ENCODE measurements at places on chromosomes 11 and 22.

DNA sequence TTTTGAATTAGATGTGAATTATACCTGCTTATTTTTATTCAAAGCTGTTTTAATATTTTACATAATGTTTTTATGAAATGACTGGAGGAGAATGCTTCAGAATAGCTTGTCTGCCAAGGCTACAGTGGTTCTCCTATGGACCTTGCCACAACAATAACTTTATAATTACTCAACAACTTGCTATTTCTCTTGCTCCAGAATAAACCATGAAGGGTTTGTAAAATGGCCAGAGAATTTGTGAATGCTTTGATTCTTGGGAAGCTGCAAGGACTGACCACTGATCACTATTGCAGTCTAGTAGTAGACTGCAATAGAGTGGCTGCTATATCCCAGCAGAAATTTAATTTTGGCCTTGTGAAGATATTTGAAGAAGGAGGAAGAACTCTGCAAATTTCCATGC lies 199.7 kb downstream of the FAT3 start:
- no peak for DNase-seq

DNA sequence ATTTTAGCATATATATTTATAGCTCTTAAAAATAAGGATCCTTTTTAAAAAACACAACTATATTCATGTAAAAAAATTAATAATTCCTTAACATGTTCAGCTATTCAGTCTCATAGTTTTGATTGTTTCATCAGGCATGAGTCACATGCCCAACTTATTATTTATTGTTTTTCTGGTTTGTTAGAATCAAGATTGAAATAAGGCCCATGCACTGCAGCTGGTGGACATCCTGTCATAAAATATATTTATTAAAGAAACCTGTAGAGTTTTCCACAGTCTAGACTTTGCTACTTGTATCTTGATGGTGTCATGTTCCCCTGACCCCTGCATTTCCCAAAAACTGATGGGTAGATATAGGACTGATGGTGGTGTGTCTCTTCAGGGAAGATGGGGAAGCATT lies 77.4 kb downstream of the PARVA start:
- DNase-seq, result no peak

DNA sequence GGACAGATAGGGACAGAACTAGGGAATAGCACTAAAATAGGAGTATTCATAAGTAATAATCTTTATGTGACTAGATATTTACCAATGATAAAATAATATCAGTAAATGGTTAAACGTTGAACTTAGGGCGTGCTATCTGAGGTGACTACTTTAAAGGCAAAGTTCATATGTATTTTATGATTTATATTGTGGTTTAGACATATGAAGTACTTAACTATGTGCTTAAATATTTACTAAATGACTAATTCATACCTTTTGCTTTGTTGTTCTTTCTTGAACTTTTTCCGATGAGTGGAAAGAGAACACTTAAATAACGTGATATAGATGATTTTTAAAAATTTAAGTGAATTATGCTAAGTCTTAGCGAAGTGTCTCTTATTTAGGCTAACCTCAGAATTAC lies 14.7 kb downstream of the LUZP2 start:
- no peak for DNase-seq

DNA sequence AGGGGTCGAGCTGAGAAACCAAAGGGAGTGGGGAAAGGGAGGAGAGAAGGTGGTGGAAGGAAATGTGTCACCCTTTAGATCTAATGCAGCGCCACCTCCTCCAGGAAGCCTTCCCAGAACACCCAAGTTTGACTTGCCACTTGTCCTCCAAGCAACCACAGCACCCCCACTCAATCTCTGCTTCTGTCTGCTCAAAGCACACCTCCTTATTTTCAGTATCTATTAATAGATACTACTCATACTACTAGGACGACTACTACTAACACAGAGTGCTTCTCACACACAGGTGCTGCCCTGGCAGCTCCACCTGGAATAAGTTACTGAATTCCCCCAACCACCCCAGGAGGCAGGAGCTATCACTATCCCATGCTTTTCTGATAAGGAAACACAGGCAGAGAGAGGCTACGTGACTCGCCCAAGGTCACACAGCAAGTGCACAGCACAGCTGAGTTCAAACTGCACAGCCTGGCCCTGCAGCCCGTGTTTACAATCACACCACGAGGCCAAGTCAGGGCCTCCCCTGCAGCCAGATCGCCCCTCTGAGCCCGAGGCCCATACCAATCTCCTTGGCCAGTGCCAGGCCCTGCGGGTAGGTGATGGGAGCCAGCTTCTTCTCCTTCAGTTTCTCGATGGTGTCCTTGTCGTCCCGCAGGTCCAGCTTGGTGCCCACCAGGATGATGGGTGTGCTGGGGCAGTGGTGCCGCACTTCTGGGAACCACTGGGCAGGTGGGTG lies 13.2 kb downstream of the RAC2 start:
- no peak for DNase-seq

GRCh38 chr11:35163702-35164496 lies 24.9 kb downstream of the CD44 start:
- DNase-seq, result no peak

GRCh38 chr11:66299186-66299585 lies 7.5 kb downstream of the TMEM151A start:
- no peak for DNase-seq

- DNase-seq, result no peak
These were observed 440.0 kb downstream of the NELL1 start for GRCh38 chr11:21109341-21109740.

All from hindlimb muscle (tissue), 1 donor.